Germinal center (tissue), 1 donor: ENCODE measurements at places on chromosomes 1 and 21.
A peak's percentile ranks its signal among the peaks of the same experiment; 100 is the strongest.

DNA sequence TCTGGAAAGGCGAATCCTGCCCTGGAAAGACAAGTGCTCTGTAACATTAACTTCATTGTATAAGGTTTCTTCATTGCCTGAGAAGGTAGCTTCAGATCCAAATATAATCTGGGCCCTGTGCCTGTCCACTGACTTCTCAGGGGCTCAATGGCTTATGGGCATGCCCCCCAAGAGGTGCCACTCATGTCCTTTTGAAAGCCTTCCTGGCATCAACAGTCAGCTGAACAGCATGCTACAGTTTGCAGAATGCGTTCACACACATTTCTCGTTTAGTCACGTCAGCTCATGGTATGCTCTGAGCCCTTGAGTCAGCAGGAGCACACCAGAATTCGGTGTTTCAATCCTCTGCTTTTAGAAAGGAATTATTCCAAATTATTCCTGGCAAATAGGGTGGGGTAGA lies 23.8 kb downstream of the TMCC2 start:
- no peak for DNase-seq

DNA sequence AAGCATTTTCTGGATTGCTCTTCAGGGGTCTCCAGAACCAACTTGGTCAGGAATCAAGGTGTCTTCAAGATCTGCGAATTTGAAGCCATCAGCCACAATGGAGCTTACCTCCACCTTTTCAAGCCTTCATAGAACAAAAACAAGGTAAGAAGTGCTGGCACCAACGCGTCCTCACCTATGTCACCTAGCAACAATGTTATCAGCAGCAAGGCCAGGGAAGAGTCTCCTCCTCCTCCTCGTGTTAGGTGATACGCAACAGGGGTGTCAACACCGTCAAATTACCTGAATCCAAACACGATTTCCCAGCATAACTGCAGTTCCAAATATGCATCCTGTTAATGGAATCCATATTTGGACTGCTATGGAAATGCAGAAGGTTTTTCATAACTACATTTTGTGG lies 4.1 kb upstream of the TIAM1 start:
- no peak for DNase-seq

GRCh38 chr1:248788327-248788726 lies 32.8 kb upstream of the LYPD8 start:
- no peak for DNase-seq

GRCh38 chr1:71167505-71167904 lies 86.7 kb upstream of the ZRANB2 start:
- no peak for DNase-seq

- no peak for DNase-seq
Measured at GRCh38 chr1:246801241-246802020, 77.2 kb downstream of the SCCPDH start.

DNA sequence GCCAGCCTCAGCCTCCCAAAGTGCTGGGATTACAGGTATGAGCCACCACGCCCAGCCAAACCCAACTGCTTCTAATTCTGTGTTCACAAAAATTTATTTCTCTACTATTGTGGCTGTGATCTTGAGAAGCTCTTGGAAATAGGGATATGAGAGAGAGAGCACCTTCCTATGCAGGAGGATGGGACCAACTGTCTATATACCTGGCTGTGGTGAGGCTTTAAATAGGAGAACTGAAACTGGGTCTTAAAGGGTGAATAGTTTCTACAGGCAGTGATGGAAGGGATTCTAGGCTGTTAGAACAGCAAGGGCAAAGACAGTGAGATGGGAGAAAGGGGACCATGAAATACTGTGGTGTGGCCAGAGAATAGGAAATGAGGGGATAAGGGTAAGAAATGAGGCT lies 8.3 kb upstream of the PTCH2 start:
- DNase-seq: peak; percentile 33

DNA sequence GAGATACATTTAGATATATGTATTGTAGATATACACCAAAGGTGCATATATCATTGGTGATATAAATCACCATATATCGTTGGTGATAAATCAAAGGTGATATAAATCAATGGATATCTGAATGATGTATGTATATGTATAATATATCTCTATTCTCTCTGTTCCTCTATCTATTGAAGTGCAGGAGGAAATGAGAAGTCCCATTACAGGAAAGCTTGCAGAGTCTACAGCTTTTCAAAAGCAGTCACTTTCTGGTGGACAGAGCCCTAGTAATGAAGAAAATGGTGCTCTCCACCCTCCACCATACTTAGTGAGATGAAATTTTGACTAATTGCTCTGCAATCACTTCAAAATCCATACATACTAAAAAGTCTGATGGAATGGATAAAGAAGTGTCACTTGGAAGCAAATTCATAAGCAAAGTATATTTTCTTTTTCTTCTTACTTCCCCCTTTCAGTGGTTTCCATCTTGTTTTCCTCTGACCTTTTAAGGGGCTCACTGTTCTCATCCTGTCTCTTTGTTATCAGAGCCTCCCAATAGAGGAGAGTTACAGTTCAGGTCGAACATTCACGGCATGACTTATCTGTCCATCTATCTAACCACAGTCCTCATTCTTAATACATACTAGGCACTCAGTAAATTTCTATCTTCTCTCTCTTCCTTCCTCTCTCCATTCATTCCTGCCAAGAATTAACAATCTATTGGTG lies 227.2 kb downstream of the KCNJ6 start:
- no peak for DNase-seq
